ENCODE measurements at places on chromosomes 2 and 18.

DNA sequence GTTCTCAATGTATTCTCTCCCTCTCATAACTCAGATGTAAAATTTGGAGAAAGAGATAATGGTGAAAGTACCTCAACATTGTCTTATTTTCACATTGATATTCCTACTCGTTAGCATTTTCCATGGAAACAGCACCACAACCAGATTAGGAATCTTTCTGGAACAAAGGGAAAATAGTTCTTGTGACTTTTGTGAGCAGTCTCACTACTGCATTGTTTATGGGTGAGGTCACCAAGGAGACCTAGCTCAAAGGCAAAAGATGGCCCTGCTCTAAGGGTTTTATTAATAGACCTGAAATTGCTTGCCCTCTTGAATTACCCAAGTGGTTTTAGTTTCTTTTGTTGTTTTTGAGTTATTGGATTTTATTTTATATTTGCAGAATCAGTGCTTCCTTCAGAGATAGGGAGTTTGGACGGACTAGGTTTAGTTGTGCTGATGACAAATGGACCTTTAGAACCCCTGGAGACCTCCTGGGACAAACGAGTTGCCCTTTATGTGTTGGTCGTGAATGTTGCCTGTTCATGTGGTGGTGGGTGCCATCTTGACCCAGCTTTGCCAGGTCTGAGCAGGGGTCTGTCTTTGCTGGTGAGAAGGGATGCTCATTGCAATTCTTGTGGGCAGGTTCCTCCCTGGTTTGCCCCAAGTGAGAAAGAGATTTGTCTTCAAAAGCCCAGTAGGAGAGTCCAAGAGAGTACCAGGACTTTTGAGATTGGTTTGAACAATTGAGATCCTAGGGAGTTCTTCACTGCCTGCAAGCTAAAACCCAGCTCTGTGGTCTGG lies 58.1 kb downstream of the INPP4A start:
- peak; percentile 60 for DNase-seq

DNA sequence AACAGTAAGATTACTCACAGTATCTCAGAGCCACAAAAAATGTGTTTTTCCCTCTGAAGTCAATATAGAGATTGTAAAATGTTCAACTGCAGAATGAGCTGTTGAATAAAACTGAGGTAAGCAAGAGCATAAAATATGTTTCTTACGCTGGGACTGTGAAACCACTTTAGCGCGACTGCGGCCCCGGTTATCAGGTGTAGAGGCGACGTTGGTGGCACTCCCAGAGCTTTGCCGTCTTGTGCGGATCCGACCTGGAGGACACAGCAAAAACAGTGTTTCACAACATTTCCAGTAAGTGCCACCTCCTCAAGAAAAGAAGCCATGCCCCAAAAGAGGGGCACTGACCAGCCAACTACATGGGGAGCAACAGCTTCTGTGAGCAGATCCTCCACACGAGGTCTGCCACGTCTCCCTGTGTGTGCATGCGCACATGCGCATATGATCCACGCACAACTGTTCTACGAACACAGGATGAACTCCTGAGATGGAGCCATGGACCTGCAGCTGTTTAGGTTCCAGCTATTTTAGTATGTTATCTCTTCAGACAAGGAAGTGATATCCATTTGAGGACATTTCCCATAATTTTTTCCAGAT lies 100.7 kb upstream of the RNU4ATAC start:
- DNase-seq = no peak

DNA sequence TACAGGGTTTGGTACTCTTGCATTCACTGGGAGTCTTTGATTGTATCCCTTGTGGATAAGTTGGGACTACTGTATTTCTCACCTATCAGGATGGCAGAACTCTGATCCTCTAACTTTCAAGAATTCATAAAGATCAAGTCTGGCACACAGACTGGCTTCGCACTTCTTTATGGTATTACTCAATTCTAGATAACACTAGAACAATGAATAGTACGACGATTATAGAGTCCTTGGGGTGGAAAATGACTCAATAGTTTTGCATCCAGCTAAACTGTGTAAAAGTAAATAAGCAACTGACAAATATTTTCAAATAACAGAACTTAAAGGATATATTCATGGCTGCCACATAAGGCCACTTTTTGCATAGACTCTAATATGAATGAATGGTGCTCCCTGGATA lies 103.4 kb upstream of the MEX3C start:
- DNase-seq = no peak

- no peak for DNase-seq
These were observed 442 bp downstream of the SERPINB5 start for GRCh38 chr18:63477200-63477599.

GRCh38 chr2:147847746-147848391 lies 3.0 kb downstream of the ACVR2A start:
- DNase-seq = no peak

DNA sequence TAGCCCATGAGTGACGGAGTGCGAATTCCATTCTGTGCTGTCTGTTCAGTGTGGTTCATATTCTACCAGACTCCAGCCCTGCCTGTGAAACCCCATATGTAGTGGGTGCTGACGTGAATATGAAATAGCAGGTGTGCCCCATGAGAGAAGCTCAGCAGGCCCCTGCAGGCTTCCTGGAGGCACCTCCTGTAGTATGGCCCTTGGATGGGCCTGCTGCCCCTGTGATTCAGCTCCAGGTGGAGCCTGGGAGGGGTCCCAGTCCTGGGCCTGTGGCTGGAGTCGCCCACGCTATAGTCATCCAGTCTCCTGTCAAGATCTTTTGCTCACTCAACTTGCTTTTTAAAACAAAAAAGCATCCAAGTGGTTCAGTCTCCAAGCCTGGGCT lies 125.5 kb downstream of the GLI2 start:
- DNase-seq = no peak

GRCh38 chr2:55839182-55839819 lies 84.3 kb downstream of the EFEMP1 start:
- DNase-seq = no peak

- peak; percentile 63 for DNase-seq
These were observed 52.7 kb upstream of the CALCRL start for GRCh38 chr2:187500585-187501359.

- DNase-seq = no peak
These were observed 86.0 kb upstream of the ATG16L1 start for GRCh38 chr2:233165543-233165894.

DNA sequence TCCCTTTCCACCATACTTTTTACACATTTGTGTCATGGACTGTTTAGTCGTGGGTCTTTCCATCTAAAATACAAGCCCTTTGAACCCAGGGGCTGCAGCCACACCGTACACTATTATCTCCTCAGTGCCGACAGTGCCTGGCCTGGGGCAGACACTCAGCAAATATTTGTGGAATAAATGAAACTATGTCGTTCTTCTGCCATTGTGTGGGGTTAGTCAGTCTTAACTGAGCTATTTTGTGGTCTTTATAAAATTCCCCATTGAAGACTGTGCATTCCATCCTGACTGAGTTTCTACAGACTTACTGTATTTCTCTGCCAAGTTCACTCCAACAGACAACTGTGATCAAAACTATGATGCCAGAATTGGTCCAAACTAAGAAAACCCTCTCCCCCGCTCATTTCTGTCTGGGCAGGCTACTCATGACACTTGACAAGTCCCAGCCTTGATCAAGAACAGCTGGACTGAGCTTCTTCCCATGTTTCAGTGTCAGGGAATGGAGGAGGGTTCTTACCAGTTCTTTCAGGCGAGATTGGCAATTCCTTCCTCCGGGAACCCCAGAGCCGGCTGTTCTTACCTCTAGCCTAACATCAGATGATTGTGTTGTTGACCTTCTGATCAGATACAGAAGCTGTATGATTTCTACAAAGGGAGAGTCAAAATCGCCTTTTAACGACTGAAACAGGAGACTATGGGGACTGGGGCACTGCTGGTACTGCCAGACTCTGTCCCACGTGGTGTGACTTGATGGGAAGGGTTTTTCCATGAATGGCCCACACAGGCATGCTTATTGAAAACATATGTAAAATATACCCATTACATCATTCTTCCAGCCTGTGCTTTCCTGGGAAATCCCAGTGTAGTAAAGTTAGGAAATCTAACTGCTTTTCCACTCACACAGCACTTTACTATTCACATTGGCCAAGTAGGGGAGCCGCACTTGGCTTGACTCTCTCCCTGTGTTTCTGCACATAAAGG lies 77.4 kb upstream of the NPAS2 start:
- DNase-seq = peak; percentile 85

DNA sequence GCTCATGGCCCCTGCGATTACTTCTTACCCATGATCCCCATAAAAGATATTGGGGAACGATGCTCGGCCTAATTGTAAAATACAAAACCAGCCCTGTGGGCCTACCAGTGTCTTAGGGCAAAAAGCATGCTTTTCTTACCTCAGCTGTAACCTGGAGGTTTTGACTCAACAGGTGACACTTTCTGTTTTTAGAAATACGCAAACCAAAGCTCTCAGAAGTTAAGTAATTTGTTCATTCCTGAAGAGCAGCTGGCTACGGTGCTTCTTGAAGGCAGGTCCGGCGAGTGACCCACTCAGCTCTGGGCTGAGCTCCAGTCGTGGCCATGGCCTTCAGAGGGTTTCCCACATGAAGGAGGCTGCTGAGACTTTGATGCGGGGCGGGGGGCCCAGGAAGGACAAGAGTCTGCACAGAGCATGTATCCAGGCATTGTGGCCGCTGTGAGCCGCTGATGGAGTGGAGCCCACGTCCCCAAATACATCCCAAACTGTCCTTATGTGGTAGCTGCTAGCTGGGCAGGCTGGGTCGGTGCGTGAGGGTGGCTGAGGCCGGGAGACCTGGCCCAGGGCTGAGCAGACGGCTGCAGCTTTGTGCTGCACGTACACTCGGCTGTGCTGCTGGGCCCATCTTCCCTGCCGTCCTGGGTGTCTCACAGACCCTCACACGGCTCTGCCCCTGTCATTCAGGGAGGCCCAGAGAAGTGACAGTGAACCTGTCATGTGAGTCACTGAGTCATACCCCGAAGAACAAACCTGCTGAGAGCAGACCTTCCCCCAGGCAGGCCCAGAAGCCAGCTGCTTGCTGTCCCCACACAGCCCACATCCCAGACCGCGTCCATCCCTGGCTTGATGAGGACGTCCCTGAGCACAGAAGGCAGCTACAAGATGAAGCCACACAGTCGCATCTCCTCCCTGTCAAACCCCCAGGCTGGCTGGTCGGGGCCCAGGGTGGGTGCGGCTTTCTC lies 34.1 kb downstream of the ITGB1BP1 start:
- DNase-seq = no peak

DNA sequence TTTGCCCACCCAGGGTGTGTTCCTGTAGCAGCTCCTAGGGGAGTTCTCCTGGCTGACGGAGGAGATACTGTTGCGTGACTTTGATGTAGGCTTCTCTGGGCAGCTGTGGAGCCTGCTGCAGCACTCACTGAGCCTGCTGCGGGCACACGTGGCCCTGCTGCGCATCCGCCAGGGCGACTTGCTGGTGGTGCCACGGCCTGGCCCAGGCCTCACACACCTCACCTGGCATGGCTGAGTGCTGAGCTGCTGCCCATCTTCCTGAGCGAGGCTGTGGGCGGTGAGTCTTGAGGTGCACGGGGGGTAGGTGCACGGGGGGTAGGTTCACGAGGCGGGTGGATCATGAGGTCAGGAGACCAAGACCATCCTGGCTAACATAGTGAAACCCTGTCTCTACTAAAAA lies 191.7 kb downstream of the ANKRD36C start:
- no peak for DNase-seq

- DNase-seq = no peak
These were observed 41.4 kb downstream of the DDX18 start for GRCh38 chr2:117855886-117856285.

DNA sequence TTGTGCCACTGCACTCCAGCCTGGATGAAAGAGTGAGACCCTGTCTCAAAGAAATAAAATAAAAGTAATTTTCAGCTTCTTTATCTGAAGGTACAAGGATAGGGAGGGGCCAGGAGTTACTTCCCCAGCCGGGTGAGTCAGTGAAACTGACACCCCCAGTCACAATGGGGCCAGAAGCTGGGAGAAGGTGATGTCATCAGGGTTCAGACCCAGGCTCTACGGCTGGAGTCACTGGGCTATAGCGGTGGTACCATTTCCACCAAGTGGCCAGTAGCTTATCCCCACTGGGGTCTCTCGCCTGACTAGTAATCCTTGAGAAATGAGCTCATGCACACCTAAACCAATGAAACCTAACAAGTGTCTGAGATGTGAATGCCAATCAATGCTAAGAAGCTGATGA lies 107.9 kb downstream of the ALPK2 start:
- no peak for DNase-seq

DNA sequence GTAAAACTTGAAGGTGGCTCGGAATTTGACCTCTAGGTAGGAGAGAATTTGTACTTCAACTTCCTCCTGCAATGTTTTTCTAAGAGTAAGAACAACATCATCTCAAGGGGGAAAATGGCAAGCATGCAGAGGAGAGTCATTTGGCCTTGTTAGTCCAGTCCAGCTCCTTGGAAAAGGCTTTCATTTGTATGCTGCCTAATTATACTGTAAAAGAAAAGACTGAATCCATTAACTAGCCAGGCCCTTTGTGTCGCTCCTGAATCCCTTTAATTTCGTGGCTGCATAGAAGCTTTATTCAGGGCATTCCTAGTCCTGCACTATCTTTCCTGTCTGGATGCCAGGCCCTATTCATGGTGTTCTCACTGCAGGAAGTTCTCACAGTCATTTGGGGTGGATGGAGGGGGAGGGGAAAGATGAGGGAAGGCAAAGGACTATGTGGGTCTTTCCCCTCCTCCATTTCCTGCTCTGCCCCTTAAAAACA lies 36.0 kb downstream of the PHLPP1 start:
- DNase-seq = peak; percentile 5

- no peak for DNase-seq
These were observed 49.7 kb downstream of the SEPTIN10 start for GRCh38 chr2:109563980-109564550.

- DNase-seq = no peak
These were observed 135.6 kb upstream of the SMIM21 start for GRCh38 chr18:75563150-75563549.

- no peak for DNase-seq
These were observed 49.6 kb downstream of the FARSB start for GRCh38 chr2:222606306-222606705.

DNA sequence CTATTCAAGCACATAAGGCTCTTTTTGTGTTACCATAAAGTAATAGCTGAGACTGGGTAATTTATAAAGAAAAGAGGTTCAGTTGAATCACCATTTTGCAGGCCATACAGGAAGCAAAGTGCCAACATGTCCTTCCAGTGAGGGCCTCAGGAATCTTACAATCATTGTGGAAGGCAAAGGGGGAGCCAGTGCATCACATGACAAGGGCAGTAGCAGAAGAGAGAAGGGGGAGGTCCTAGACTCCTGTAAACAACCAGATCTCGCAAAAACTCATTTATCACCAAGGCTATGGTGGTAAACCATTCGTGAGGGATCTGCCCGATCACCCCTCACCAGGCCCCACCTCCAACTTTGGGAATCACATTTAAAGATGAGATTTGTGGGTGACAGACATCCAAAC lies 16.7 kb downstream of the DSG4 start:
- no peak for DNase-seq

DNA sequence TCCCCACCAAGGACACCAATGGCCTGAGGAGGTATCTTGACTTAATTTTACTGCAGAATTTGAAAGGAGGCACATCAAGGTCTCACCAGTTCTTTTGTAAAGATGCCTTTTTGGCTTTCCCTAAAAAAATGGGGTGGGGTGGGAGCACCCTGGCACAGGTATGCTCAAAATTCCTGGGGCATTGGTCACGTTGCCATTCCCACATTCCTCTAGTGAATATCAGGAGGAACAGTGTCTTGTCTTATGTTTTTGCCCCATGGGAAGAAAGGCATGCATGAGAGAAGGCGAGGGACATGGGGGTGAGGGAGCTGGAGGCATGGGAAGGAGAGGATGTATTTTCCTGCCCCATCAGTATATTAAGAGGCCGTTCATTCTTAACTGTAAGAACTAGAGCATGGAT lies 275.3 kb downstream of the CMPK2 start:
- DNase-seq = no peak

- no peak for DNase-seq
These were observed 83.2 kb upstream of the SPATS2L start for GRCh38 chr2:200223205-200223784.
